ENCODE measurements at places on chromosomes 4 and X.
A peak's percentile ranks its signal among the peaks of the same experiment; 100 is the strongest.

GRCh38 chrX:41313419-41313818, 20.5 kb upstream of the DDX3X start:
- peak; percentile 62 for DNase-seq

- DNase-seq, result no peak
Measured at GRCh38 chrX:1027133-1027532, 185.3 kb downstream of the CRLF2 start.

DNA sequence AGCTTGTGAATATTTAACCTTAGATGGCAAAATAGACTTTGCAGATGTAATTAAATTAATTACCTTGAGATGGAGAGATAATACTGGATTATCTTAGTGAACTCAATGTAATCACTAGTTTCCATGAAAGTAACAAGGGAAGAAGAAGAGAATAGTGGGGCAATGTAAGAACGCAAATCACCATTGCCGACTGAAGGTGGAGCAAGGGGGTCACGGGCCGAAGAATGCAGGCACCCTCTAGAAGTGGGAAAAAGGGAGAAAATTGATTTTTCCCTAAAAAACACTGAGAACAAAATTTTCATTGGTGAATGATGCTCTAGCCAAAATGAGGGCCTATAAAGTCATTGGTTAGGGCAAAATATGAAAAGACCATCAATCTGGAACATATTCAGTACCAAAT, 375.6 kb upstream of the EPHA5 start:
- no peak for DNase-seq

GRCh38 chr4:165906272-165906671, 33.2 kb downstream of the TLL1 start:
- no peak for DNase-seq

DNA sequence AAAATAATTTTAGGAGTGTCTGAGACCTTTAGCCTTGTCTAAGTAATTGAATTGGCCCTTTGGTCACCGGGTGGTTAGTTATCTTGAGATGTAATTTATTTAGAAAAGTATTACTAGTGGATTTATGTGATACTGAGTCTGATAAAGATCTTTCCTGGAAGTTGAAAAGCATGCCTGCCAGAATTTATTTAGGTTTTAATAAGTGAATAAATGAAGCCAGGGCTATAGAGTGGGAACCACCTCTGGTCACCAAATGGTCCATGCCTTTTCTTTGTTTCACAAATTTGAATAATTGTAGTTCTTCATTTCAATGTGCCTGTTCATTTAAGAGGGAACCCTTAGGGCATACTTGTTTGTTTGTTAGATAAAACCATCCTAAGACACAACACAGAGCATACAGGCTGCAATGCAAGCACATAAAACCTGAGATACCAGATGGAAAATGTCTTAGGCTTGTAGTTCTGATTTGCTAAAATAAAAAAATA, 627.8 kb downstream of the ADGRL3 start:
- DNase-seq, result no peak

DNA sequence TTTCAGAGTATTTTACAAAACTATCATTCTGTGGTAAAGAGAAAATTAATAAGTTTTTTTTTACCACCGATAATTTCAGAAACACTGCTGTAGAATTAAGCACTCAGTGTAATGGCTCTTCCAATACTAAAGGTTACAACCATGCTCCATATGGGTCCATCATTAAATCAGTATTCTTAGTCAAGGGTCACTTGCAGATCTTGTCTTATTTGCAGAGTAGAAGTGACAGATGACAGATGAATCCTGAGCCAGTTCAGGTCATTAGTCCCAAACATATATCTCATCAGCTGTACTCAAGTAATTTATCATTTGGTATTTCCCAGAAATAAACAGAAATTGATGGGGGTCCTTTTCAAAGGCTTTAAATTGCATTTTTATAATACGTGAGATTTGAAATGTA, 182.9 kb downstream of the CFAP47 start:
- DNase-seq, result no peak

- no peak for DNase-seq
Measured at GRCh38 chrX:42089031-42089430, 165.7 kb upstream of the CASK start.

DNA sequence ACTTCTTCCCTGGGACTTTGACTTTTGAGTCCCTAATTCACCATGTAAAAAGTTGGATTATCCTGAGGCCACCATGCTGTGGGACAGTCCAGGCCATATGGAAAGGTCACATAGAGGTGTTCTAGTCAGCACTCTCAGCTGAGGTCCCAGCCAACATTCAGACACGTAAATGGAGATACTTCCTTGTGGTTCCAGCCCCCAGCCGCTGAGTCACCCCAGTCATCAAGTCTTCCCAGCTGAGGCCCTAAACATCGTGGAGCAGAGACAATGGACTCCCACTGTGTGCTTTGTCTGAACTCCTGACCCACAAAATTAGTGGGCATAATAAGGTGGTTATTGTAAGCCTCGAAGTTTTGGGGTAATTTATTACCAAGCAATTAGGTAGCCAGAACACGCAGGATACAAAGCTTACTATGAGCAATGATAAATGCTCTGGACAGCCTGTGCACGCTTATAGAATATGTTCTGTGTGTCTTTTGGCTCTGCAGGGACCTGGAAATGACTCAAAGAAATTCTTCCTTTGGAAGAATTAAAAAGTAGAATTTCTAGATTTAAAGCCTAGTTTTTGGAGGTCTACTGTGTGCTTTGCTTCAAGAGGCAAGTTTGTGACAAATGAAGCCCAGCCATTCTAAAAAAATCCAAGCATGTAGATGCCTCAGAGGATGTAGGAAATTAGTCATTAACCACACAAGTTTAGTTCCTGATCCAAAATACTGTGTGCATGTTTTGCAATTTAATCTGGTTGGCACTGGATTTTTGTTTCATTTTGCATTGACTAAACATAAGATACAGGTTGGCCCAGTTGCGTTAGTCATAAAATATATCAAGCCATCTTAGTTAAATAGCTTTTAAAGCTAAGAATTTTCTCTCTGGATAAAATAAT, 33.2 kb upstream of the SLC9A7 start:
- peak; percentile 55 for DNase-seq

DNA sequence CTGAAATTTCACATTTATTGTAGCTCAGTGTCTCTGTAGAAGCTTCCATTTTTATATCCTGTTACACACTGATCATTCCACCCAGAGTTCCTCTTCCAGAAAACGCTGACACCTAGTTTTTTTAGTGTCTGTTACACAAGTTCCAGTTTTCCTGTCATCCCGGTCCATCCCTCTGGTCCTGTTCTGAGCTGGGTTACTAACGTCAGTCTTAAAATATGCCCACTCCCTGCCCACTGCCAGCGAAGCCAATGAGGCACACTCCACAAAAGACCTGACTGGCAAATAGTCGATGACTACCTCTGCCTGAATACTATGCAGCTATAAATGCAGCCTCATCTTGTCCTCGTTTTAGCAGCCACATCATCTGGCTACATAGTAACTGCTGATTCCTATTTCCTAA, 30.9 kb upstream of the DDX3X start:
- DNase-seq, result no peak

- DNase-seq, result no peak
Measured at GRCh38 chrX:11414091-11414490, 120.9 kb downstream of the AMELX start.

DNA sequence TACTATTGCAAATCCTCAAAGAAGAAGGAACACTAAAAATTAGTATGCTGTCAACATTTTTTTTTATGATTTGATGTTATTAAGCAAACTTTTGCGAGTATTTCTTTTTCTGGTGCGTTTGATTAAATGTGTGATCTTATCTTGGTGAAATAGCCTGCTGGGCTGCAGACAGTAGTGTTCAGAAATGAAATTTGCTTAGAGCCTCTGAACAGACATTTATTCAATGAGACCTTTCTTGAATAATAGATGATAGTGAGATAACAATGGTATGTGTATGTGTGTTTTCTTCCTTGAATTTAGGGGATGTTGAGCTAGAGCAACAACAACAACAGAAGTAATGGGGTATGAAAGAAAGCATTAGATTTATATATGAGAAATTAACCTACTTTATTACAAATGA, 12.7 kb downstream of the ADGRL3 start:
- DNase-seq, result no peak

- no peak for DNase-seq
Measured at GRCh38 chr4:40739347-40739746, 10.4 kb upstream of the NSUN7 start.

DNA sequence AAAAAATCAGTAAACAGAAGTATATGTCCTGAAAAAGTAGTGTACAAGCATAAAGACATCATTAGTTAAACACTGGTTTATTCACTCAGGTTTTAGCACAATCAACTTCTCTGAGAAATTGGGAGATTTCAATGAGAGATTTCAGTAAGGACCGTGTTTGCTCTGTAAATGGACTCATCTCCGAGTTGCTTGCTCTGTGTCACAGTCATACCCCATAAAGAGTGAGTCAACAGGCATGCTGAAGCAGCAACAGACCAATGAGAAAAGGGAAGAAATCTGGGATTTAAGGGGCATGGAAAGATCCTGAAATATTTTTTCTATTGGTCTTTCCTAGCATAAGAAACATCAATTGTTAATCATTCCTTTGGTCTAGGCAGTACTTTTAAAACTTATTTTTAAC, 4.7 kb downstream of the GLUD2 start:
- DNase-seq, result no peak

GRCh38 chr4:20297261-20297660, 45.6 kb downstream of the SLIT2 start:
- DNase-seq, result no peak

DNA sequence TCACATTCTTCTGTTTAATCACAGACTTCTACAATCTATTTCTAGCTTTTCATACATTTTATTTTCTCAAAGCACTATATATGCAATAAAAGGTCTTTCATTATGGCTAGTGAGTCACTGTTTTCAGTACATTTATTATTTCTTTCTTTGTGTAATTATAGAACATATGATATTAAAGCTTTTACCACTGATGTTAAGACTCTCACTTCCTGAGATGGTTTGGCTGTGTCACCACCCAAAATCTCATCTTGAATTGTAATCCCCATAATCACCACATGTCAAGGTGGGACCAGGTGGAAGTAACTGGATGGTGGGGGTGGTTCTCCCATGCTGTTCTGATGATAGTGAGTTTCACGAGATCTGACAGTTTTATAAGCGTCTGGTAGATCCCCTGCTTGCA, 41.9 kb downstream of the UBA6 start:
- no peak for DNase-seq

- DNase-seq, result no peak
Measured at GRCh38 chrX:44155126-44155525, 181.9 kb upstream of the NDP start.

DNA sequence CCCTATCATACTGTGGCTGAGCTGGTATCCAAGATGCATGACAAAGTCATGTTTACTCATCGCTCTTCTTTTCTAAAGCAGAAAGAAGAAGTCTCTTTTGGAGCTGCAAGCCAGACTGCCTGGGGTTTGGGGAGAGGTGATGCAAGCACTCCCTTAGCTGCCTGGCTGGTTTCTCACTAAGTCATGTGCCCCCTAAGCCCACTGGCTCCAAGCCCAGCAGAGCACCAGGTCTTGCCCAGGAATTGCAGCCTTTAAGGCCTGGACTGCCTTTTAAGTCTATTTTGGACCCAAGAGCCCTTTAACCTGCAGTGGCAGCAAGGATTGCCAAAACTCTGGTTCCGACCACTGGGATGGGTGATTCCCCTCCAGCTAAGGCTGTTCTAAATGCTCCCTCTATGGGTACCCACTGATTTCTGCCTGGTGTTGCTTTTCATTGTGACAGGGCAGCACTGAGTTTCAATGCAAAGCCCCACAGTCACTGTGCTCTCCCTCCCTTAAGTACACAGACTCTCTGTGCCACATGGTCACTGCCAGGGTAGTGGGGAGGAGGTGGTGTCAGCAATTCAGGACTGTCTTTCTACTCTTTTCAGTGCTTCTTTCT, 548.6 kb downstream of the TLL1 start:
- no peak for DNase-seq

DNA sequence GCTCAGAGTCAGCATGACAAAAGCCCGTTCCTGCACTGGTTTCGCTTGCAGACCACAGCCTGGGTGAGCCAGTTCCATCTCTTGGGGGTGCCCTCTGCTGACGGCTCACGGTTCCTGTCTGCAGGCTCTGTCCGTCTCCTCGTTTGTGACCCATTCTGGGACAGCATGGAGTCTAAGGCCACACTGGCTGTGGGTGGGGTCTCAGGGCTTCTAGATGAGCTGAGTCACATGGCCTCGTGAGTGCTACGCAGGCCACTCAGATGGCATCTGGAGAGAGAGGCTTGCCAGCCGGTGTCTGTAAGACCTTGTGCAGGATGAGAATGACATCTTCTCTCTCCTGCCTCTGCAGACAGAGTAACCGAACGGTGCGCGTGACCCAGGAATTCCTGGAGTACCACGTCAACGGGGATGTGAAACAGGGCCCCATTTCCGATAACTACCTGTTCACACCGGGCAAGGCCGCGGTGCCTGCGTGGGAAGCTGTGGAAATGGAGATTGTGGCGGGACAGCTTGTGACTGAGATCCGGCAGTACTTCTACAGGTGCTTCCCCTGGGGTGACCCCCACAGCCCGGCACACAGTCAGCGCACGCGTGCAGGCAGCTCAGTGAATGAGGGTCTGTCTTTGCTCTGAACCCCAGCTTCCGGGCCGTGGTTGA, 31.6 kb upstream of the MRFAP1 start:
- no peak for DNase-seq

GRCh38 chr4:101885574-101885973, 95.0 kb downstream of the BANK1 start:
- no peak for DNase-seq

GRCh38 chrX:1400742-1401471, 9.0 kb upstream of the SLC25A6 start:
- DNase-seq, result no peak

- no peak for DNase-seq
Measured at GRCh38 chr4:87512400-87512799, 16.8 kb downstream of the SPARCL1 start.

- DNase-seq, result no peak
Measured at GRCh38 chrX:122790376-122791095, 393.5 kb upstream of the GRIA3 start.

DNA sequence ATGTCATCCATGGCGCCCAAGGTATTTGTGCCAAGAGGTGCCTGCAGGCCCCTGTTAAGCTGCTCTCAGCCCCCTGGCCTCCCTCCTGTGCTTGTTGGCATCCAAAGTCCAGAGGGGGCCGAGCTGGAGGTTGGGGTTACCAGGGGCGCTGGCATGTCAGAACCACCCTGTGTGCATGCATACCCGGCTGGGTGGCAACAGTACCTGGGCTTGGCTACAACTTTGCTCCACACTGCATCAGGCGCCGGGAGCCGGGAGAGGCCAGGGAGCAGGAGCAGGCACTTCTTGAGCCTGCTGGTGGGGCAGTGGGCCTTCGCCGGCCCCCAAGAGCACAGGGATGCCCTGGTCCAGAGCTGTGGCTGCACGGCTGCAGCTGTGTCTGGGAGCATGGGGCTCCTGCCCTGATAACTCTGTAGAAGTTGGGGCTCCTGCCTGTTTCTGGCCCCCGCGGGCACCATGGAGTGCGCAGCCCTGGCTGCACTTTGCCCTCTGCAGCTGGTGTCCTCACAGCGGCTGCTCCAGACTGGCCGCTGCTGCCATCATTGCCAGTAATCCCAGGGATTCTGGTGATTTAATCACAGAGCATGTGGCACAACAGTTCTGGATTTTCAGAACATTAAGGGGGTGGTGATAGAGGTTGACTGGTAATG, 130.3 kb downstream of the ARHGAP10 start:
- DNase-seq, result no peak

All from AG08396 (cell line).